NCI-H526 (cell line): ENCODE measurements at places on chromosomes 2 and 18.

GRCh38 chr2:27730261-27730662 is 41.3 kb upstream of the MRPL33 start:
- DNase-seq = no peak

- DNase-seq = no peak
Measured at GRCh38 chr2:235347691-235348090, 146.2 kb upstream of the AGAP1 start.

GRCh38 chr18:959854-960253 is 55.2 kb downstream of the ADCYAP1 start:
- no peak for DNase-seq

DNA sequence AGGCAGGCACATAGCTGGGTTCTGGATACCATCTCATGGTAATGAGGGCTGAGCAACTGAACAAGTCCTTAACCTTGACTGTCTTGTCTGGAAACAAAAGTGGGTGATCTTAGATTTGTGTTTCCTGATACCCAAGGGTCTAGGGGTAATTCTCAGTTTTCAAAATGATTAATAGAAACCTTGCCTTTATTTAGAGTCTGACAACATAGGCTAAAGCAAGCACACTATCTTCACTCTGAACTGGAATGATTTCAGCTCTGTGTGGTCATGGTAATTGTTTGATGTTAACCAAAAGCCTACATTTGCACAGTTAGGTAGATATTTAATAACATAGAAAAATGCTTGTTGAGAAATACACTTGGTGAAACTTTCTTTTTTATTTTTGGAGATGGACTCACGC is 6.8 kb upstream of the LAMA3 start:
- no peak for DNase-seq

GRCh38 chr18:37672932-37673595 is 107.5 kb upstream of the CELF4 start:
- DNase-seq = no peak
